ENCODE measurements at places on chromosomes 3 and 15.

- DNase-seq: no peak
These were observed 7.7 kb downstream of the IGDCC4 start for GRCh38 chr15:65414841-65415621.

DNA sequence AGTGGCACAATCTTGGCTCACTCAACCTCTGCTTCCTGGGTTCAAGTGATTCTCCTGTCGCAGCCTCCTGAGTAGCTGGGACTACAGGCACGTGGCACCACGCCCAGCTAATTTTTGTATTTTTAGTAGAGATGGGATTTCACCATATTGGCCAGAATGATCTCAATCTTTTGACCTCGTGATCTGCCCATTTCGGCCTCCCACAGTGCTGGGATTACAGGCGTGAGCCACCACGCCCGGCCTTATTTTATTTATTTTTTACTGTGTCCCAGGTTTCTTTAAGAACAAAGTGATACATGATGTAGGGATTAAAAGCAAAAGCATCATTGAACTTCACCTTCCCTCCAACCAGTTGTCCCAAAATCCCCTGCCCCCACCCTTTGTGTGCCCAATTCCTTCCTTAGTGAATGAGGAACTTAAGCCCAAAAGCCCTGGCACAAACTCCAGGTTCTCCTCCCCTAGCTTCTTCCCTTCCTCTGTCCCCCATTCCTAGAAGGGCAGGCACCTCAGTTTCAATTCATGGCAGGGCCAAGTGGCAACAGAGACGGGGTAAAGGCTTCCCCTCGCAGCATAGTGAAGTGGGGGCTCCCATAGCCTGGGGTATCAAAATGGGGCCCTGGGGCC, 23.7 kb upstream of the RPN1 start:
- no peak for DNase-seq

DNA sequence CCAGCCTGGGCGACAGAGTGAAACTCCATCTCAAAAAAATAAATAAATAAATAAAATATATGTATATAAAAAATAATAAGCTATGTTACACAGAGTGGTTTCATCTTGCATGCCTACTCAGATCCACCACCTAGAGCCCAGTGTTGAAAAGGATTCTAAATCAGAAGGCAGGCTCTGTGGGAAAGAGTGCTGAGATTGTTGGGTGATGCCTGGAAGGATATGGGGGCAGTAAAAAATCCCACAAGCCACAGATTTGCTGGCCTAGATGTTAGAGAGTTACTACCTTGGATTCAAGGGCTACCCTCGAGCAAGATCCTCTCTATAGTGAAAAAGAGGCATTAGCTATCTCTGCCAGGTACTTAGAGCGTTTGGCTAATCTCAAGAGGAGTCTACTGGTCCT, 144.3 kb downstream of the STAC start:
- DNase-seq: no peak

DNA sequence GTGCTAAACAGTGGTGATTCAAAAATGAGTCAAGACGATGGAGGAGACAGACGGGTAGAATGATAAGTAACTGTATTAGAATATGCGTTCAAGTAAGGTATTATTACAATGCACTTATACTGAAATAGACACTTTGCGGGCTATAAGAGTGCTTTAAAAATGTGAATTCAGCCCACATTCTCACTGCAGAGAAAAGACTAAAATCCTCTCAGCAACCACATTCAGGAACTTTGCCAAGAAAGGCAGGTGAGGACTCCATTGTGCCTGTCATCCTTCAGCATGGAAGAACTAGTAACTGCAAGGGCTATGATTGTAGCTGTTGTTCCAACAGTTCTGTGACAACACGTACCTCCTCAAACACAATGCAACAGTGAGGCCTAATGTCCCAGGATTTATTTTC, 272.0 kb downstream of the RORA start:
- DNase-seq: no peak

- DNase-seq: no peak
These were observed 10.7 kb downstream of the PLXNB1 start for GRCh38 chr3:48419149-48419548.

DNA sequence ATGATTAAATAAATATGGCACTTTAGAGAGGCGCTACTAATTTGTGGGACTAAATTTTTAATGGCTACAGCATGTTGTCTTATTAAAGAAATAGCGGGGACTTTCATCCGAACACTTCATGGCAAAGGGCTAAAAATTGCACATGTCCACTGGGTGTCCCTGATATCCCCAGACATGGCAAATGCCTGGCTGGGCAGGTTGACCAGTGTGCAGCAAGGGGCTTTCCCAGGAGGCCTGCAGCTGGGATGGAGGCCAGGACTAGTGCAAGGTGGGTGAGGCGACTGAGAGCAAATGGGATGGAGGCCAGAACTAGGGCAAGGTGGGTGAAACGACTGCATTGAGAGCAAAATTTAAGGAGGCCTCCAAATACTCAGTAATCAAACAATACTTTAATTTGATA, 167.4 kb upstream of the SMAD3 start:
- no peak for DNase-seq

- peak; percentile 30 for DNase-seq
These were observed 67.6 kb upstream of the HACD2 start for GRCh38 chr3:123652342-123652984.

DNA sequence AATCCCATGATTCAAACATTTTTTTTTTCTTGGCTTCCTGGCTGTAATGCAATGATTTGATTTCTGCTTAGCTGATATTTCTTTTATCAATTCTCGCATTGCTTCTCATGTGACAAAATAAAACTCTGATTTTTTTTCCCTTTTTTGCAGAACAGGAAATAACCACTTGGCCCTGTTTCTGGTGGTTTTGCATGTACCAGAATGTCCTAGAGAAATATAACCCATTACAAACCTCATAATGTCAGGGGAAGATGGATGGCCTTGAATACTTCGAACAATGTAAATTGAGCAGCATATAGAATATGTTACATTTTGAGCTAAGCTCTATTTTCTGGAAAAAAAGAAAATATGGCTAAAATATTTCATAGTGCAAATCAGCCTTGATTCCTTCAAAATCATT, 275.6 kb downstream of the RAP2B start:
- no peak for DNase-seq

DNA sequence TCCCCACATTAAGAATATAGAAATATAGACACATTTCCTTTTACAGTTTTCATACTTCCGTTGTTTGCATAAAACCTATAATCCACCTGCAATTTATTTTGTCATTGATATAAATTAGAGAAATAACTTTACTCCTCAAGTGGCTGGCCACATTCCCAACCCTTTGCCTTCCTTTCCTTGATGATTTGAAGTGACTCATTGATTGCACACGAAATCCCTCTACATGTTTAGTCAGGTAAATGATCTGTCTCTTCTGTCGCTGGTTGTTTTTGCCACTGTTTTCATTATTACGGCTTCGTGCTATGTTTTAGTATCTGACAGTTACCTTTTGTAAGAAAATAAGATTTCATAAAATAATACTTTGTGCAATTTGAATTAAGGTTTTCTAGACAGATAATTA, 272.2 kb upstream of the NR2E3 start:
- no peak for DNase-seq

DNA sequence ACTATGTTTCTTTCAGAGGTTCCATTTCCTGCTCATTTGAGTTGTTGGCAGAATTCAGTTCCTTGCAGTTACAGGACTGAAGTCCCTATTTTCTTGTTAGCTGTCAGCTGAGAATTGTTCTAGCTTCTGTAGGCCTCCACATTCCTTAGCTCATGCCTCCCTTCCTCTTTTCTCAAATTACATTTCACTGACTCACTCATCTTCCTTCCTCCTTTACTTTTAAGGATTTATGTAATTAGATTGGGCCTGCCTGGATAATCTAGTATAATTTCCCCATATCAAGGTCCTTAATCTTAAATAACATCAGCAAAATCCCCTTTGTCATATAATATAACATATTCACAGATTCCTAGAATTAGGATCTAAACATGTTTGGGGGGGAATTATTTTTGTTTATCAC, 40.6 kb upstream of the RBMS3 start:
- DNase-seq: no peak

- DNase-seq: no peak
These were observed 90.3 kb downstream of the FMN1 start for GRCh38 chr15:33104212-33104611.

DNA sequence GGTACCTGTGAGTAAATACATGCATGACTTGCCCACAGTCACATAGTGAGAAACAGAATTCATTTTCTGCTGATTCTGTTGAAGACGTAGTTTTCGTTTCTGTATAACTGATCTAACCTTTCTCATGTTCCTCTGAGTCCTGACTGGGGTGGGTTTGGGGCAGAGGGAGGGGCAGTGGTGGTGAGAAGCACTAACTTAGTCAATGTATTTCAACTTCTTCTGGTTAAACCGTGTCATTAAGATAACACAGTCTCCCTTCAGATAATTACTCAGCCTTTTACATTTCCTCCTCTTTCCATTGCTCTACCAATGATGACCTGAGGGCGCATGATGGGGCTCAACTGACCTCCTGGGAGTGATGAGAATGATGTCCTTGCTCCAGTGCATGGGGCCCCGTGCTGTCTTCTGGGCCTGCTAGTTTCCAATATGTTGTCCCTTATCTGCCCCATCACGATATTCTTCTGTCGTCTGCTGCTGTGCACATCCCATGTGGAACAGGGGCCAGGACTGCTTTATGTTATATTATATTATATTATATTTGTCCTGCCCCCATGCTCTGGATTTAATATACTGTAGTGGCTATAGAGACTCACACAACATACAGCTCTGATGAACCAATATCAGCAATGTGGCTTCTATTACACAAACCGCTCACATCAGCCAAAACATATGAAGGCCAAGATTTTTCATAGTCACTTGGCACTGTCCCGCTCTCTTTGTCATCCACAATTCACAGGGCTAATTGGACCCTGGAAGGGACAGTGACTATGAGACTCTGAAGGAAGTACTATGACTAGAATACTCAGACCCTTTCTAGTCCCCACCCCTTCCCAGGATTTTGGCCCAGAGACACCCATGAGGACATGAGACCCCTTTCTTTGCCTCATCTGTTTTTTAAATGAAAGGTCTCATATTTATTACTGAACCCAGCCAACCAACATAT, 407.1 kb upstream of the MCTP2 start:
- no peak for DNase-seq

GRCh38 chr15:92992720-92993119, 92.6 kb downstream of the CHD2 start:
- no peak for DNase-seq

DNA sequence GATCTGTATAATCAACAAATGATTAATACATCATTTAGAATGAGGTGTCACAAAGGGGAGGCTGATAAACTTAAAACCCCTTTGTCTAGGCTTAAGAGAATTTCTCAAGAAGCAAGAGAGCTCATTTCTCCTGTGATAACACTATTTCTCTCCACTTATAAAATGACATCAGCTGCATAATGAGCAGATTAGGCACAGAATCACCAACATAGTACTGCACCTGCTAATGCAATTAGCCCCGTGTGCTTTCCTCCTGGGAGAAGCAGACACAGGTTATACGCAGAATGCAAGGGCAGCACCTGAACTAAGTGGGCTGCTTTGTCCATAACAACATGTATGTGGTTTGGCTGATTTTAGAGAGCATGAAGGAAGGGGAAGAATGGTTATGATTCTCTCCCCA, 515.3 kb upstream of the CFAP20DC start:
- DNase-seq: no peak

- DNase-seq: no peak
These were observed 63.4 kb upstream of the VEPH1 start for GRCh38 chr3:157566596-157566995.

- DNase-seq: no peak
These were observed 26.3 kb downstream of the CDAN1 start for GRCh38 chr15:42710662-42711061.

- DNase-seq: no peak
These were observed 3.5 kb downstream of the CHRM5 start for GRCh38 chr15:33971811-33972210.

DNA sequence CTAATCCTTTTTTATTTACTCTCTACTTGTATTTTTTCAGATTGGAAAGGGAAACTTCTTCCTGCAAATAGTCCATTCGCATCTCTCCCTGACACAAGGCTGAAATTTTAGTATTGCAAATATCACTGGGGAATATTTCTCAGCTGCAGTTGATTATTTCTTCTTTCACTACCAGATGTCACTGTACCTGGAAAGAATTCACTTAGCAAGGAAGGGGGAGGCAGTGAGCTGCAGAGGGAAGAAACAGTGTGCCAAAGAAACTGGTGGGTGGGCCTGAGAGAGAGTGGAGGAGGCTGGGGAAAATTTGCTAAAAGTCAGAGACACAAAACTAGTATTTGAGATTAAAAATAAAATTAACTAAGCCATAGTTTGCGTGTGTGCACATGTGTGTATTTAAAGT, 142.3 kb upstream of the STT3B start:
- no peak for DNase-seq

- DNase-seq: no peak
These were observed 59.9 kb downstream of the SMAD6 start for GRCh38 chr15:66761726-66762595.

GRCh38 chr3:43175541-43175940, 69.7 kb upstream of the POMGNT2 start:
- DNase-seq: no peak

GRCh38 chr3:196620161-196620604, 19.3 kb upstream of the NRROS start:
- no peak for DNase-seq

- no peak for DNase-seq
These were observed 165.6 kb downstream of the PLD1 start for GRCh38 chr3:171644681-171645080.

DNA sequence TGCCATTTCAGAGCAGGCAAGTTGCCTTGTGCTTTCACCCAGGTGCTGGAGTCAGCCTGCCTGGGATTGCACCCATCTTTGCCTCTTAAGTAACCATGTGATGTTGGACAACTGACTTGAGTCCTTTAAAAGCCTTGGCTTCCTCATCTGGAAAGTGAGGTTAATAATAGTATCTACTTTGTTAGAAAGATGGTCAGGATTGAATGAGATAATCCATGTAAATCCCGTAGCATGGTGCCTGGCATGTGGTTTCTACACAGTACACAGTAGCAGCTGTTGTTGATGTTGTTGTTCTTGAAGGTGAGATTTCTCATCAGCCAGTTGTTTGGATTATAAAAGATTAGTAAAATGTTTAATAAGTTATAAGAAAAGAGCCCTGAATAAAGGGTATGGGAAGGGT, 48.8 kb downstream of the PSMD6 start:
- no peak for DNase-seq

GRCh38 chr3:102660653-102661052, 225.8 kb downstream of the ZPLD1 start:
- DNase-seq: no peak

DNA sequence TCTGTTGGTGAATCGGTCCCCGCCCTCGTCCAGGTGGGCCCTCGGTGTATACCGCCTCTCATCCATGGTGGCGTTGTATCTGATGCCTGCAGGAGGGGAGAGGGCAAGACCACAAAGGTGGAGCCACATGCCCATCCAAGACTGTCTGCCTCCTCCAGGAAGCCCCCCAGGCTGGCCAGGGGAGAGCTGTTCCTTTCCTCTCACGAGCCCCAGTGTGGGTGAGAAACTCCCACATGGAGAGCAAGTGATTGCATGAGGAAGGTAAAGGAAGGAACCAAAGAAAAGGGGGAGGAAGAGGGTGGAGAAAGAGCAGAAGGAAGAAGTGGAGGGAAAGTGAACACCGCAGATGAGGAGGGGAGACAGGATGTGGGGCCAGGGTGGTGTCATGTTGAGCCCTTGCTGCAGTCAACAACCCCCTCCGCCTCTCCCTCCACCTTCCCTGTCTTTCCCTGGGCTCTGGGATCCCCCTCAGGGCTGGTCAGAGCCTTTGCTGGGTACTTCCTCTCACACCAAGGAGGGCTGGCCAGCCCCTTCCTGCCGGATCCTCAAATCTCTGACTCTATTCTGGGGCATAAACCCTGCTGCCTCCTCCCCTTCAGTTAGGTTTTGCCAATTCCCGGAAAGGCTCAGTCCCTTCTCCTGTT, 49.3 kb downstream of the FEM1B start:
- DNase-seq: no peak
